ENCODE measurements at places on chromosomes 2 and 18.

- no peak for DNase-seq
Observed at GRCh38 chr2:235140801-235141081, 188.9 kb downstream of the SH3BP4 start.

DNA sequence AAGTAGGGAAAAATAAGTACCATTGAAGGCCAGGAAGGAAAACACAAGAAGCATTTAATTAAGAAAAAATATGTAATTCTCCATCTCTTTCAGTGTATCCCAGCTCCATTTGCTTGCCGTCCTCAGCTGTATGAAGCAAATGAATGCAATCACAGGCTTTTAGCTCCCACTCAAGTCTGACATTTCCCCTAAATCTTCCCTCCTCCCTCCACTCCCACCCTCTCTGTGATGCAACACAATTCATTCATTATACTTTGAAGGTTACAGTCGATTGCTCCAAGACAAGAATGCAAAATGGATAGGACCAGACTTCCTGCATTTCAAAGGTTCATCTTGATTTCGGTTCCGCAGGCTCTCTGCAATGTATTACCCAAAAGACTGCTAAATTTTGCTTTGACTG lies 172.7 kb upstream of the SERPINE2 start:
- peak; percentile 38 for DNase-seq

GRCh38 chr2:240568678-240569522 lies 616 bp downstream of the RNPEPL1 start:
- DNase-seq = peak; percentile 64

- no peak for DNase-seq
Observed at GRCh38 chr2:39464864-39465263, 27.8 kb upstream of the MAP4K3 start.

DNA sequence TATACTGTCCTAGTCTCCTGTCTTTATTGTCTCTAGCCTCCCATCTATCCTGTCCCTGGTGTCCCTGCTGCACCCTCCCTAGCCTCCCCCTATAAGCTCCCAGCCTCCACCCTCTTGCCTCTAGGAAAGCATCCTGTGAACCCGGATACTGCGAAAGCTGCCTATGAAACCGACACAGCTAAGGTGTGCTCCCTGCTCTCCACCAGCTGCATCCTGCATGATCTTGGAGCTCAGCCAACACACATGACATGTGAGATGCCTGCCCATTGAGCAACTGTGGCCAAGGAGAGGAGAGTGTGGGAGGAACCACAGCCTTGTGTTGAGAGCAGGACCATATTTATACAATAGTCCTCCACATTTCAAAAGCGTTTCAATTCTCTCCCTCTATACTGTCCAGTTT lies 187.1 kb downstream of the ZBTB7C start:
- peak; percentile 87 for DNase-seq

DNA sequence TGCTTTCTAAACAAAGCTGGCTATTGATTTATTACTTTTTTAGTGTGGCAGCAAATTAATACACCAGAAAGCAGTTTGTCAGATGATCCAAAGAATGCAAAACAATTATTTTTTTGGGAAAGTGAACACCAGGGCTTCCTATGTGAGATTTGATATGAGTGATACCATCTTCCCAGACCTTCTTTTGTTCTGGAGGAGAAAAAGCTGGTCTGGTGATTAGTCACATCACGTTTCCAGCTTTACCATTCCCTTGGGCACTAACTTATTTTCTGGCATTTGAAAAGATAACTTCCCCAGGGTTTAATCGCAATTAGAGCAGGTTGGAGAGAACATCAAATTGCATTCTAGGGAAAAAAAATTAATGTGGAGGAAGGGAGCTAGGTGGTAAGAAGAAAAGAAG lies 182.9 kb upstream of the TANK start:
- DNase-seq = no peak

GRCh38 chr2:70118798-70119454 lies 31.6 kb downstream of the PCBP1 start:
- DNase-seq = no peak

- DNase-seq = peak; percentile 11
Observed at GRCh38 chr2:239720361-239721360, 304.5 kb downstream of the NDUFA10 start.

- DNase-seq = no peak
Observed at GRCh38 chr18:57900906-57901435, 97.9 kb upstream of the ATP8B1 start.

DNA sequence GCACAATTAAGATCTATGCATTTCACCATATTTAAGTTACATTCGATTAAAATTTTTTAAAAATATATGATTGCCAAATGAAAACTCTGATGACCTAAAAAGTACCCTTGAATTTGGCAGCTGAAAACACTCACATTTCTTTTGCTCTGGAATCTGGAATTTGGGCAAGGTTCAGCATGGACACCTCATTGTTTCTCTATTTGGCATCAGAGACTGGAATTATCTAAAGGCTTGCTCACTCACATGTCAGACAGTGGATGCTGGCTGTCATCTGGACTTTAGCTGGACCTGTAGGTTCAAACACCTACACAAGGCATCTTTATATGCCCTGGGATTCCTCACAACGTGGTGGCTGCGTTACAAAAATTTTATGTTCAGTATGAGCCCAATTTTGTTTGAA lies 16.1 kb downstream of the MBOAT2 start:
- DNase-seq = no peak

DNA sequence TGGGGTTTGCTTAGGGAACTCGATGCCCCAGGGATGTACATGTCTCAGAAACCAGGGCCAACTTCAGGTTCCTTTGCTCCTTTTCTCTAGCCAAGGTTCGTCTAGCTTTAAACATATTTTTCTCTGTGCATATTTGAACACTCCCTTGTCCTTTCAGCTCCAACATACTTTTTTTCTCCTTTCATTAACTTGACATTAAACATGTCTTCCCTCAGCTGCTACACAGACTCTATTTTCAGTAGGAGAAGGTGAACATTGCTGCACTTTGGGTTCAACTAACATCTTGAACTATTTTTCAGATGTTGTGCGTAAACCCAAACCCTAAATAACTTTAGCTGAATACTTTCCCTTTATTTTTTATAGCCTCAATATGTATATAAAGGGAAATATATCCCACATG lies 212.9 kb downstream of the MTX2 start:
- no peak for DNase-seq

- DNase-seq = no peak
Observed at GRCh38 chr2:74759986-74760385, 73.9 kb upstream of the HK2 start.

- DNase-seq = no peak
Observed at GRCh38 chr2:71226096-71226964, 573 bp downstream of the PAIP2B start.

- no peak for DNase-seq
Observed at GRCh38 chr2:201327678-201328077, 29.5 kb downstream of the FLACC1 start.

DNA sequence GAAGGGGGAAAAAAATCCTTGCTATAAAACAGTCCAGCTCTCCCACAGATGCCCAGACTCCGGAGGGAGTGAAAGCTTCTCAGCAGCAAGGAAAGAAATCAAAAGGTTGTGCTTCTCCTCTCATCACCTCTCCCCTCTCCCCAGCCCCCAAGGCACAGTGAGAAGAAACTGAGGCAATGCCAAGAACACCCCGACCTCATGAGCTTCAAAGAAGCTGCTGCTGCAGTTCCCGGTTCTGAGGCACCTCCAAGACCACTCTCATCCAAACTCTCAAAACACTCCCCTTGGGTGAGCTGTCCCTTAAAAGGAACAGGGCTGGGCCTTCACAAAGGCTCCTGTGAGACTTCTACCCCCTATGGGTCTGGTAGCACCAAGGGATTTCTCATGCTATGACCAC lies 62.0 kb upstream of the KLF7 start:
- no peak for DNase-seq

DNA sequence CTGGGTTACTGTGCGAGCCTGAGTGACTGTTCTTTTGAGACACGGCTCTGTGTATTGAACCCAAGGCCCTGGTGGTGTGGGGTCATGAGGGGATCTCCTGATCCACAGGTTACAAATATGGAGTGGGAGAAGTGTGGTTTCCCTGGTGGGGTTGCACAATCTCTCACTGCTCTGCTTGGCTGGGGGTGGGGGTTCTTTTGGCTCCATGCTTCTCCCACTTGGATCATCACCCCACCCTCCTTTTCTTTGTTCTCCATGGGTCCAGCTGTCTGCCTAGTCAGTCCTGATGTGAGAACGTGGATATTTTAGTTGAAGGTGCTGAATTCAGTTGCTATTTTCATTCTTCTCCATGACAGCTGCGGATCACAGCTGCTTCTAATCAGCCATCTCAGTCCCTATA lies 37.8 kb downstream of the AGPS start:
- DNase-seq = peak; percentile 9

GRCh38 chr2:241081190-241081642 lies 20.9 kb downstream of the MTERF4 start:
- DNase-seq = no peak

- no peak for DNase-seq
Observed at GRCh38 chr2:104425850-104426595, 427.9 kb upstream of the POU3F3 start.

DNA sequence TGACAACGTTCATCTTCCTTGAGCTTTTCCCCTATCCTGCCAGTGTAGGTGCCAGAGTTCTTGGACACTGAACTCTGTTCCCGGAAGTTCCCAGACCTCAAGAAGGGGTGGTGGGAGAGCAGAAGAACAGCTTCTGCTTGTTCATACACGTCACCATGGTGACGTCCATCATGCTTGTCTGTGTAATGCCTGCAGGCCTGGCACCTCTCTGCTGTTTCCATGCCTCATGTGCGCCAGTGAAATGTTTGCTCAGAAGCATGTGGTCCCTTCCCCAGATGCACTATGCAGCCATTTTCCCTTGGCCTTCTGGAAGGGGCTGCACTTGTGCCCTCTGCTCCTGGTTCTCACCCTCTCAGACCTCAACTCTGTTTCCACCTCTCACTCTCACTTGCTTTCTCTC lies 210.8 kb upstream of the NABP1 start:
- no peak for DNase-seq

- DNase-seq = no peak
Observed at GRCh38 chr2:26488463-26489212, 10.7 kb upstream of the OTOF start.

- DNase-seq = no peak
Observed at GRCh38 chr2:182668671-182669070, 47.4 kb upstream of the DNAJC10 start.

DNA sequence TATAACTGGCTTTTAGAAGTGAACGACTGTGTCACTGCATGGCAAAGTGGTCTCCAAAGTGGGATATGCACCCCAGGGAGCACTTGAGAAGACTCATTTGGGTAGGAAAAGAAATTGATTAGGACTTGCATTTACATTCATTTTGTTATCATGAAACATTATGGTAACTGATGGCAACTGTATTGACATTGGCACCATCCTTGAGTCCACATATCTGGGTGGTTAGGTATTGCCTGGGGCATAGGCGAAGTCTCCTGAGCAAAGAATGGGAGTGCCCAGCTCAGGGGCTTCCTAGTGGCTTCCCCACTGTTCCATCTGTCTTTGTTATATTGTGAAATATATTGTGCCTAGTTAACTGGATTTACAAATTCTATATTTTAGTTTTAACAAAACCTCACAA lies 29.2 kb downstream of the SPATS2L start:
- no peak for DNase-seq

GRCh38 chr2:31413025-31413424 lies 1.5 kb downstream of the XDH start:
- no peak for DNase-seq

GRCh38 chr2:120287183-120288015 lies 34.7 kb downstream of the RALB start:
- DNase-seq = peak; percentile 67

DNA sequence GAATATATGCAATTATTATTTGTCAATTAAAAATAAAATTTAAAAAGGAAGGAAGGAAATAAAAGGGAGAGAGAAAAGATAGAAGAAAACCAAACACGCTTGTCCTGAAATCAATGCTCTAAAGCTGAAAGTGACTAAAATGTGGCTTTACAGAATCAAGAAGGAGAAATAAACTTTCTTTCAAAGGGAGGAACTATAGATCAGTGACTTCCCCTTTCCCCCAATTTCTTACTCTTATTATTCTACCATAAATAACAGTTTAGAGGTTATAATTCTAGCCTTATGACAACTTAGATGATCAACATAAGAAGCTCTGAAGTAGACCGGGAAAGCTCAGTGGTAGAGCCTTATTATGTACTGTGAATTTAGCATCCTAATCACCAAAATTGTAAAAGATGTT lies 122.5 kb downstream of the ARHGAP15 start:
- DNase-seq = no peak

DNA sequence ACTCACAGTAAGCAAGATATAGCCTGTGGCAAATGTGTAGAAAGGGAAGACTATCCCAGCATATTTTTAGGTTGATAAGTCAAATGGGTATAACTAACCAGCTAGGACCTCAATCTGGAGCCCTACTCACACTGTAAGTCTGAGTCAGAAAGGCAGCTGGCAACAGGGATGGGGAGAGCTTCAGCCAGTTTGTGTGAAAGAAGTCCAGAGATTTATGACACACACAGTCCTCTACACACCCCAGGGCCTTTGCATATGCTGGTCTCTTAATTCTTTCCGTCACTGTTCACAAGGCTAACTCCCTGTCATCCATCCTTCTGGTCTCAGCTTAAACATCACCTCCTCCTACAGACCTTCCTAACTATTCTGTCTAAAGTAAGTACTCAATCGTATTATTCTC lies 5.9 kb upstream of the TCF4 start:
- DNase-seq = no peak

DNA sequence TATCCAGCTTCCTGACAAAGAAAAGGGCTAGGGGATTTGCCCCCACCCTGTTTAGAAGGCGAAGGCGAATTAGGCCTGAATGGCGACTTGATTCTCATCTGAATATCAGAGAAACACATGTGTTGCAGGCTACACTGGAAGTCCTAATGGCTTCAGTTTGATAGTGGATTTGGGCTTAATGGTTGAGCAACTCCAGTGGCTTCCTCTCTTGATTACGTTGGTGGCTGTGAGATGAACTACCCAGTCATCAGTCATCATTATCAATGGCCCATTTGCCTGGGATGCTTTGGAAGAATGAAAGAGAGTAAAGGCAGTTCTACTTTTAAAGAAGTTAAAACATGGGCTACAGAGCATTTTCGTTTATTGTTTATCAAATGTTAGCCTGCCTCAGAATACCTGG lies 60.9 kb upstream of the IL1R1 start:
- peak; percentile 41 for DNase-seq

DNA sequence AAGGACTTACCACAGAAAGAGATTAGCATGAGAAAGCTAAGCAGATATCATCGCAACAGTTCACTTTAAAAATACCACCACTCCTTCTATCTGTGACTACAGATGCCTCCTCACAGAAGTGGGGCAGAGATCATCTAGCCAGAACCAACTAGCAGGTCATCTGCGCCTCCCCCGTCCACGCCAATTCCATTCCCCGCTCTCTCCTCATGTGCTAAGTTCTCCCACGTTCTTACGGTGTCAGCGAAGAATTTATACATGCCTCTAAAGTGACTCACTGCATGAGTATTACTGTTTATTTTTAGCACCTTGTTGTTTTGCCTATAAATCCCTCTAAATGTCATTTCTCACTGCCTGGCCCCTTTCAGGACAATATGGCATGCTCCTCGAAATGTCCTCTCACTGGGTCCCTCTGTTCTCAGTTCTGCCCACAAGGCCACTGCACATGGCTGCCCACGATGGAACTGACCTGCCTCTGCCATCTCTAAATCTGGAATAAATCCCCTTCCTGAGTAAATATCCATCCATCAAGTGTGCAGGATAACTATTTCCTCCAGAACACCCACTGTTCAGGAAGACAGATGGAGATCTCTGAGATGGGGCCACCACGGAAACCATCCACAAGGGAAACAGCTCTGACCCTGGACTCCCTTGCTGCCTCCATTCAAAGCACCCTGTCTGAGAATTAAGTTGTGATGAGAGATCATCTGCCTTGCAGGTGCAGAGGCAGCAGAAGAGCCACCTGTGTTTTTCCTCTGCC lies 137.7 kb downstream of the IRS1 start:
- no peak for DNase-seq

- no peak for DNase-seq
Observed at GRCh38 chr2:227789803-227790202, 23.8 kb upstream of the CCL20 start.
